ENCODE measurements at places on chromosomes 5 and 9. TPM values are rescaled to one million over a fixed set of nuclear protein-coding genes. Genes with fewer than 3 reads are reported as not detected.

DNA sequence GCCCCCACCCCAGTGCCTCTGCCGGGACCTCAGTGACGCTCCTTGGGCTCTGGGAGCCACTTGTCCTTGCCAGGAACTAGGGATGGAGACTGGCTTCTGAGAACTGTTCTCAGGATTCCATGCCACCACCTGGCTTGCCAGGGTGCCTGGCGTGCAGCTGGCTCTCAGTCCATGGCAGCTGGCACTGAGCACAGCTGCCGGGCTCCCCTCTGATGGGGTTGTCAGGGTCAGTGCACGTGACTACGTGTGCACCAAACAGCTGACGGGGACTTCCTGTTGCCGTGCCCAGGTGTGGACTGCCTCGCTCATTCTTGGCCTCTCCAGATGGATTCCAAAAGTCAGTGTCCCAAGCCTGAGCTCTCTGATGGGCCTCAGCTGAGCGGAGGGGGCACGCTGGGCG is 9.4 kb downstream of the KCNT1 start:
- no peaks in the 10 kb centered on the region for H3K4me1 ChIP-seq
- no peak for DNase-seq
- no peaks in the 10 kb centered on the region for H3K36me3 ChIP-seq
- no peak overlapping the region for H3K4me3 ChIP-seq
- peaks cover 38% of the 10 kb centered on the region for H3K27me3 ChIP-seq
- H3K27ac ChIP-seq = no peak overlapping the region

GRCh38 chr9:125240649-125240999 is 519 bp downstream of the HSPA5 start:
- DNase-seq = no peak
- H3K27me3 ChIP-seq = no peaks in the 10 kb centered on the region
- peaks cover 40% of the 10 kb centered on the region for H3K36me3 ChIP-seq
- peak overlapping the region; percentile 99 for H3K4me3 ChIP-seq

- DNase-seq = no peak
- no peaks in the 10 kb centered on the region for H3K27me3 ChIP-seq
- H3K4me3 ChIP-seq = no peak overlapping the region
- no peak overlapping the region for H3K27ac ChIP-seq
Measured at GRCh38 chr5:16787278-16787677, 148.8 kb downstream of the MYO10 start.

DNA sequence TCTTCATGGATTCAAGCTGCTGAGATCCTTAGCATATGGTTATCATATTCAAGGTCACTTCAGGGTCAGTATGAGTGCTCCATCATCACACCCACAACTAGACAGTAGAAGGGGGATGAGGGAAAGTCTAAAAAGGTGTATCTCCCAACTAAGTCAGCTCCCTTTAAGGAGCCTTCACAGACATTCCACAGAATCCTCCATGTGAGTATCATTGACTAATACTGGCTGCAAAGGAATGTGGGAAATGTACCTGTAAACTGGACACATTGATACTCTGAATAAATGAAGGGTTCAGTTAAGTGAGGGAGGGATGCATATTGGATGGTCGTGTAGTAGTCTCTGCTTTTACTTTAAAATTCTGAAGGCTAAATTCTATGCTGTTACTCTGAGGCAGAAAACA is 330.7 kb downstream of the LRRC70 start:
- no peaks in the 10 kb centered on the region for H3K4me1 ChIP-seq
- no peak overlapping the region for H3K4me3 ChIP-seq
- H3K27ac ChIP-seq = no peak overlapping the region
- no peaks in the 10 kb centered on the region for H3K27me3 ChIP-seq

GRCh38 chr5:179605026-179605833 is 18.2 kb downstream of the HNRNPH1 start:
- DNase-seq = no peak
- H3K36me3 ChIP-seq = peaks cover 24% of the 10 kb centered on the region
- H3K4me3 ChIP-seq = no peak overlapping the region
- H3K27me3 ChIP-seq = no peaks in the 10 kb centered on the region
- H3K4me1 ChIP-seq = no peaks in the 10 kb centered on the region

- peaks cover 22% of the 10 kb centered on the region for H3K4me1 ChIP-seq
- no peak for DNase-seq
- no peaks in the 10 kb centered on the region for H3K36me3 ChIP-seq
- no peaks in the 10 kb centered on the region for H3K27me3 ChIP-seq
- no peak overlapping the region for H3K4me3 ChIP-seq
Measured at GRCh38 chr9:93141771-93142483, 7.9 kb upstream of the NINJ1 start.

GRCh38 chr5:39816156-39816845 is 391.5 kb upstream of the DAB2 start:
- no peak overlapping the region for H3K27ac ChIP-seq
- H3K4me3 ChIP-seq = no peak overlapping the region
- H3K27me3 ChIP-seq = no peaks in the 10 kb centered on the region
- no peak for DNase-seq
- H3K36me3 ChIP-seq = no peaks in the 10 kb centered on the region

DNA sequence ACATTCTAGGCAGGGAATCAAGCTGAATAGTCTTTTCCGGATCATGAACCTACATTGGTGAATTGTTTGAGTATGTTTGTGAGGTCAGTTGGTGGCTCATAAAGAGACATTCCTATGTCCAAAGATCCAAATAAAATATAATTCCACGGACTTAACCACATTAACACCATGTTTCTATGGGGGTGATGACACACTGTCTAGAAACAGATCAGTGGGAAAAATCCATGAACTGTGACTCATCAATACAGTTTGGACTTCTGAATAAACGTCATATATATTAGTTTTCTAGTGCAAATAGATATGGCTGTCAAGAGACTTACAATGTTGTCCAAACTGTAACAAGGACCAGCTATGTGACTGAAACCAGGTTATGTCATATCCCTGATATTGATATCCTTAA is 509.9 kb upstream of the TYRP1 start:
- no peaks in the 10 kb centered on the region for H3K36me3 ChIP-seq
- no peak overlapping the region for H3K27ac ChIP-seq

- H3K27ac ChIP-seq = no peak overlapping the region
- H3K4me1 ChIP-seq = no peaks in the 10 kb centered on the region
- H3K36me3 ChIP-seq = peaks cover 4% of the 10 kb centered on the region
- DNase-seq = no peak
Measured at GRCh38 chr5:198516-199196, 7.4 kb downstream of the LRRC14B start.

GRCh38 chr5:143495821-143496275 is 92.4 kb upstream of the NR3C1 start:
- H3K36me3 ChIP-seq = no peaks in the 10 kb centered on the region
- H3K27me3 ChIP-seq = no peaks in the 10 kb centered on the region
- H3K4me1 ChIP-seq = peaks cover 33% of the 10 kb centered on the region
- peak overlapping the region; percentile 0 for H3K4me3 ChIP-seq
- peak; percentile 69 for DNase-seq

DNA sequence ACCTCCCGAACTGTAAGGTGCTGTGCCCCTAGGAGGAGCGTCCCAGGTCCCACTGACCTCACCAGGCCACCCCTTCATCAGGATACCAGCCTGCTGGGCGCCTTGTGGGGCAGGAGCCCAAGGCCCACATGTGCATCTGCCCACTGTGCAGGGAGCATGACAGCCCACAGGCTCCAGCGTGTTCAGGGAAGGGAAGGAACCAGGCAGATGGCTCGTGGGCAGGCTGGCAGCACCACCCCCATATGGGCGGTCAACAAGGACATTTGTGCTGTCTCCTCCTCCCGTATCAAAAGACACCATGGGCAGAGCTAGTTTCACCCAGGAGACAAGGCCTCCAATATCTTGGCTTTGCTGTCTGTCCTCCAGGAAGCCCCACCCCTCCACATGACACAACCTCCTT is 85.5 kb upstream of the PPP1R26 start:
- no peaks in the 10 kb centered on the region for H3K4me1 ChIP-seq
- no peak overlapping the region for H3K4me3 ChIP-seq
- H3K27me3 ChIP-seq = no peaks in the 10 kb centered on the region

GRCh38 chr9:85741095-85741874 is 469 bp downstream of the AGTPBP1 start:
- DNase-seq = no peak
- peaks cover 21% of the 10 kb centered on the region for H3K4me1 ChIP-seq
- H3K27ac ChIP-seq = peak overlapping the region; percentile 63
- peak overlapping the region; percentile 96 for H3K4me3 ChIP-seq

DNA sequence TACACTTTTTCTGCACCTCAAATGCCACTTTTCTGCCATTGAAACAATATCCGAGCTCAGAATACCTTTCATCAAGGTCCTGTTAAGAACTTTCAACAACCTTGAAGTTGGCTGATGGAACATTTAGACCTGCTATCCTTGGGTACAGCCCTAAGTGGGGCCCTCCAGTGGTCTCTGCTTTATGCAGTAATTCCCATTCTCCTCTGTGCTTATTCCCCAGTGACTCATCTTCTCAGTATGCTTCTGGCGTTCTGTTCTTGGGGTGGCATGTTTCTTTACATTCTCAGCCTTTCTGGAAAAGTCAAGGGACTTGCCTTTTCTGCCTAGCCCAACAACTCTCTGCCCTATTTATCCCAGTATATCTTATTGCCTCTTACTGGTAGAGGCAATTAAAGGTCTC is 7.1 kb downstream of the ANP32B start:
- no peak overlapping the region for H3K4me3 ChIP-seq
- peaks cover 34% of the 10 kb centered on the region for H3K4me1 ChIP-seq
- H3K27me3 ChIP-seq = no peaks in the 10 kb centered on the region
- peaks cover 14% of the 10 kb centered on the region for H3K36me3 ChIP-seq
- DNase-seq = no peak

The UNC13B gene
- 10.9 TPM for polyA plus RNA-seq

The MLANA gene
- polyA plus RNA-seq = not detected

The CCDC112 gene
- polyA plus RNA-seq = 2.1 TPM

The WDR31 gene
- 2.3 TPM for polyA plus RNA-seq

The WDR38 gene
- polyA plus RNA-seq = not detected

The C1QTNF3 gene
- polyA plus RNA-seq = 1.1 TPM

The KCNV2 gene
- not detected for polyA plus RNA-seq

The HTR1A gene
- not detected for polyA plus RNA-seq

The SPINK13 gene
- not detected for polyA plus RNA-seq

The NMUR2 gene
- polyA plus RNA-seq = not detected

The PHAX gene
- 42.7 TPM for polyA plus RNA-seq

Data from keratinocyte (primary cell).